Nephron progenitor cell (in vitro differentiated cells): ENCODE measurements at places on chromosomes 4 and X.

- no peak overlapping the region for H3K4me3 ChIP-seq
- no peaks in the 10 kb centered on the region for H3K36me3 ChIP-seq
- H3K27me3 ChIP-seq = peaks cover 3% of the 10 kb centered on the region
- H3K4me1 ChIP-seq = no peaks in the 10 kb centered on the region
- no peak for DNase-seq
Measured at GRCh38 chr4:87718217-87718835, 68.2 kb downstream of the DMP1 start.

GRCh38 chr4:186621959-186622553 lies 66.7 kb upstream of the MTNR1A start:
- no peak overlapping the region for H3K27ac ChIP-seq
- H3K4me3 ChIP-seq = no peak overlapping the region
- DNase-seq = no peak
- H3K4me1 ChIP-seq = no peaks in the 10 kb centered on the region

GRCh38 chr4:97279391-97279790 lies 863.9 kb downstream of the STPG2 start:
- no peak for DNase-seq
- H3K4me1 ChIP-seq = no peaks in the 10 kb centered on the region
- H3K27ac ChIP-seq = no peak overlapping the region

DNA sequence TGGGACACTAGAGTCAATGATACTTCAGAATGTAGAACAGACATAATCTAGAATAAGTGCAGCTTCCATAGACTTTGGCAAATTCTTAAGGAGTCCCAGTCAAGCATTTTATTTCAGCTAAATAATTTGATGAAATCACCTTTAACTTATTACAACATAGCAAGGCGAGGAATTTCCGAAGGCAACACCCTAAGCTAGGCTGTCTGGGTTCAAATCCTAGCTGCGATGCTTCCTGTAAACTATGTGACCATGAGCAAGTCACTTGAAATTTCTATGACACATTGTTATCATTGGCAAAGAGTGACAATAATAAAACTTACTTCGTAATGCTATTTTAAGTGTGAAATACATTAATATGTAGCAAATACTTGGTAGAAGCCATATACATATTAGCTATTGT lies 679.1 kb downstream of the DMD start:
- no peak overlapping the region for H3K27ac ChIP-seq
- no peak overlapping the region for H3K4me3 ChIP-seq
- no peak for DNase-seq
- no peaks in the 10 kb centered on the region for H3K36me3 ChIP-seq

- H3K4me3 ChIP-seq = no peak overlapping the region
- no peak overlapping the region for H3K27ac ChIP-seq
- H3K36me3 ChIP-seq = no peaks in the 10 kb centered on the region
Measured at GRCh38 chr4:82256718-82257117, 117.1 kb downstream of the HNRNPD start.

DNA sequence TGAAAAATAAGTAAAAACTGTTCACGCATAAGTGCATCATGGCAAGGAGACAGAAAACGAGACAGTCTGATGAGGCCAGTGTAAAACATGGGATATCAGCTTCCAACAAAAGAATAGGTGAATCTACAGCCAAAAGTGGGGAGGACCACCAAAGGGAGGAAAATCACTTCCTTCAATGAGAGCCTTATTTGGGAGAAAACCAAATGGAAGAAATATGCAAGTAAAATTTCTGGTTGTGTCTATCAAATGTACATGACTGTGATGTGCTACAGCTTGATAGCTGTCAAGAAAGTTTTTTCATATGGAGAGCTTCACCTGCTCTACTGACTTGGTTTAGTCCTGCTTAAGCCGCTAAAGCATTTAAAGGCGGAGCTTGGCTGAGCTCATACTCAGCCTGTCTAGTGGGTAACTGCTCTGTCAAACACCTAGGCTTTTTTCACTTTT lies 66.2 kb downstream of the MAGEA1 start:
- peaks cover 14% of the 10 kb centered on the region for H3K4me1 ChIP-seq
- H3K4me3 ChIP-seq = peak overlapping the region; percentile 81
- peaks cover 8% of the 10 kb centered on the region for H3K27me3 ChIP-seq
- no peak for DNase-seq
- H3K36me3 ChIP-seq = no peaks in the 10 kb centered on the region
- peak overlapping the region; percentile 97 for H3K27ac ChIP-seq

DNA sequence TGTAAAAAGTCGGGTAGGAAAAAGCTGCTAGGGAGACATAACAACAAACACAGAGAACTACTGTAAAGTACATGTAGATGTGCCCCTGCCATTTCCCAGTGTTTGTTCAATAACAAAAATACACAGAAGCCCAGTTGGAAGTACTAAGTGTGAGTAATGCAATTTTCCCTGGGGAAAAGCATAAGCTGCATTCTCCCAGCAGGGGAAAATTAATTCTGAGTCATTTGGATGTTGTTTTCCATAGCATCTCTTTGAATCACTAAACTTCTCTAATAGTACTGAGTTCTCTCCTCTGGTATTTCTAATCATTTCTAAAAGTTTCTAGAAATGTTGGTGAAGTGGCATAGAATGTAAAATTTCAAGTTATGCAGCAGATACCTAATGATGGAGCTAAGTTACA lies 1114.9 kb downstream of the C4orf33 start:
- H3K27ac ChIP-seq = no peak overlapping the region
- no peak for DNase-seq
- no peaks in the 10 kb centered on the region for H3K4me1 ChIP-seq
- H3K27me3 ChIP-seq = peaks cover 3% of the 10 kb centered on the region

DNA sequence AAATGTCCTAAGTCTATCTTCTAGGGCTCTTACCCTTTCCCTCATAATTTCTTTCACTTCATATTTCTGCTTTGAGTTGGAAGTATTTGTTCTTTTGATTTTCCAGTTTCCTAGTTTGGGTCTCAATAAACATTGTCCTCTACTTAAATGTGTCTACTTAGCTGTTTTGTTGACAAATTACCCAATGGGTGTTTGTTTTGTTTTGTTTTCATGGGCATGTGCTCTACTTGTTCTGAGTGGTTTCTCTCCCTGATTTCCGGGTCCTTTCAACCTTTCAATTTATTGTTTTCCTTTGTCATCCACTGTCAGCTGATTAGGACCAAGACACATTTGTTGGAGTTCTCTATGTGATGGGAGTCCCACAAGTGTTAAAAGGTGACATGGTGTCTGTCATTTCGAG lies 1181.4 kb downstream of the RPA4 start:
- peaks cover 3% of the 10 kb centered on the region for H3K36me3 ChIP-seq
- peak overlapping the region; percentile 44 for H3K27ac ChIP-seq
- H3K4me1 ChIP-seq = peaks cover 52% of the 10 kb centered on the region
- DNase-seq = no peak
- no peak overlapping the region for H3K4me3 ChIP-seq
- no peaks in the 10 kb centered on the region for H3K27me3 ChIP-seq

DNA sequence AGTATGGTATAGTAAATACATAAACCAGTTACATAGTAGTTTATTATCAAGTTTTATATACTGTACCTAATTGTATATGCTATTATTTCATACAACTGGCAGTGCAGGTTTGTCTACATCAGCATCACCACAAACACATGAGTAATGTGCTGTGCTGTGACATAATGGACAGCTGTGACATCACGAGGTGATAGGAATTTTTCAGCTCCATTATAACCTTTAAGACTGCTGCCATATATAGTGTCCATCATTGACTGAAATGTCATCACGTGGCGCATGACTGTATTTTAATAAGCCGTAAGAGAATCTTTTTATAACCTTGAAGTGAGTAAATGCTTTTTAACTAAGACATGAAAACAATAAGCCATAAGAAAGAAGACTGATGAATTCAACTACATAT lies 44.8 kb upstream of the ANK2 start:
- no peak for DNase-seq
- no peak overlapping the region for H3K4me3 ChIP-seq
- no peak overlapping the region for H3K27ac ChIP-seq
- no peaks in the 10 kb centered on the region for H3K27me3 ChIP-seq
- no peaks in the 10 kb centered on the region for H3K36me3 ChIP-seq

DNA sequence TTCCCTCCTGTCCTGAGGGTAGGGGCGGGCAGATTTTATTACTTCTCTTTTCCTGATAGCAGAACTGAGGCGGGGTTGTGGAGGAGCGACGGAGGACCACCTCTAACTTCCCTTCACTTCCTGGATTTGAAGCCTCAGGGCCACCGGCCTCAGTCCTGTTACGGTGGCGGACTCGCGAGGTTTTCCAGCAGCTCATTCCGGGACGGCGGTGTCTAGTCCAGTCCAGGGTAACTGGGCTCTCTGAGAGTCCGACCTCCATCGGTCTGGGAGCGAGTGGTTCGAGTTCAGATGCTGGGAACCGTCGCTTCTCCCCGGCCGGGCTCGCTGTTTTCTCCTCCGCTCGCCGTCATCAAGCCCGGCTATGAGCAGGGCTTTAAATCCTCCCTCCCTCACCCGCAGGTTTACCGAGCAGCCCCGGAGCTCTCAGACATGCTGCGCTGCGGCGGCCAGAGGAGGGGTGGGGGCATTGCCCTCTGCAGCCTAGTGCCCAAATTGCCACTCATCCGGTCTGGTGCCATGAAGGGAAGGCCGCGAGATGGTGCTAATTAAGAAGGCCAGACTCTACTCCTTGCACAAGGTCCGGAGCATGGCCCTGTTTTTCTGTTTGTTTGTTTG lies 23.3 kb downstream of the HAND2 start:
- peaks cover 100% of the 10 kb centered on the region for H3K27me3 ChIP-seq
- H3K36me3 ChIP-seq = no peaks in the 10 kb centered on the region
- H3K27ac ChIP-seq = no peak overlapping the region
- H3K4me3 ChIP-seq = peak overlapping the region; percentile 84
- DNase-seq = peak; percentile 42

DNA sequence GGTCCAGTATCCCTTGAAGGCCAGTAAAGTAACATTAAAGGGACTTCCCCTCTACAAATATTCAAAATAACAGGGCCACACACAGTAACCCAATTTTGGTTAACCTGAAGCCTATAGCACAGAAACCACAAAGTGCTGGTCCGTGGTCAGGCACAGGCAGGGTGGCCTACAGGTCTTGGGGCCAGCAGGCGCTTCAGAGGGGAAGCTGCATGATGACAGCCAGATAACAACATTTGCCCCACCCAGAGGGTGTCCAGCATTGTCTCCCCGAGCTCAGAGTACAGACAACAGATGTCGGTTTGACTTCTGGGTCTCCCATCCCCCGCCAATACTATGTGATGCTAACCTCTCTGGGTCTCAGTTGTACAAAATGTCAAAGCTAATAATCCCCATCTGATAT lies 51.1 kb downstream of the SH3KBP1 start:
- H3K27ac ChIP-seq = no peak overlapping the region
- no peak overlapping the region for H3K4me3 ChIP-seq
- H3K27me3 ChIP-seq = no peaks in the 10 kb centered on the region
- peaks cover 24% of the 10 kb centered on the region for H3K36me3 ChIP-seq
- no peak for DNase-seq

- H3K4me1 ChIP-seq = no peaks in the 10 kb centered on the region
- H3K36me3 ChIP-seq = no peaks in the 10 kb centered on the region
- H3K27me3 ChIP-seq = no peaks in the 10 kb centered on the region
- no peak overlapping the region for H3K27ac ChIP-seq
- no peak overlapping the region for H3K4me3 ChIP-seq
Measured at GRCh38 chrX:68249903-68250302, 183.4 kb downstream of the OPHN1 start.

DNA sequence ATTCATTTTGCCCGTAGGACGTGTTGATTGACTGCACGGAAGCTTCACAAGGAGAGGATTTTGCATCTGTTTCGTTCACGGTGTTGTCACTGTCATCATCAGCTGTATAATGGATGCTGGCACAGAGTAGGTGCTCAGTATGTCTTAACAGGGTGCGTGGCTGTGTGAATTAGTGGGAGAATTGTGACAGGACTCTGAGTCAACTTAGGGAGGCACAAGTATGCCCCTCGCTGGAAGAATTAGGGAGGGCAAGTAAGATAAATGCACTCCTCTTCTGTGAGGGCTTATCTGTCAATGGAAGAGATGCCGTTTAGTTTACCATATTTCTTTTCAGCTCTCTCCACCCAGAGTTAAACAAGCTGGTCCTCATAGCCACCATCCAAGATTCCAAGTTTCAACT lies 107.2 kb downstream of the TRIML1 start:
- no peak overlapping the region for H3K4me3 ChIP-seq
- H3K4me1 ChIP-seq = no peaks in the 10 kb centered on the region
- DNase-seq = no peak
- H3K27ac ChIP-seq = no peak overlapping the region

- no peak overlapping the region for H3K27ac ChIP-seq
- peaks cover 20% of the 10 kb centered on the region for H3K27me3 ChIP-seq
- no peaks in the 10 kb centered on the region for H3K36me3 ChIP-seq
- no peaks in the 10 kb centered on the region for H3K4me1 ChIP-seq
- DNase-seq = no peak
- no peak overlapping the region for H3K4me3 ChIP-seq
Measured at GRCh38 chr4:10336471-10336870, 120.8 kb downstream of the ZNF518B start.

DNA sequence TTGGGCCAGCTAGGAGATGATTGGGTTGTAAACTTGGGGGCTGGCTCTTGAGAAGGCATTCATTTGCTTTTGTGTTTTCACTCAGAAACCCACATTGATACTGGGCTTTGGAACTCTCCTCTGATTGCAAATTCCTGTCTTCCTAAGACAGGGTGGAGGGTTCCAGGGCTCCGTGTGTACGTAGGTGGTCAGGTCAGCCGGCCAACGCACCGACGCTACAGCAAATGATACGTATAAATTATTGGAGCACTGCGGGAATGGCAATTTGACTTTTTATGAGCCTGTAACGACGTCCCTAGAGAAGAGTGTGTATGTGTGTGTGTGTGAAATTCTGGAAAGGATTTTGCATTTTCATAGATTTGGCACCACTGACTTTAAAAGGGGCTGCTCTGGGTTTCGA lies 236.9 kb downstream of the SHOX start:
- H3K4me1 ChIP-seq = peaks cover 26% of the 10 kb centered on the region
- H3K27me3 ChIP-seq = peaks cover 6% of the 10 kb centered on the region
- no peak for DNase-seq
- no peak overlapping the region for H3K27ac ChIP-seq
- H3K36me3 ChIP-seq = no peaks in the 10 kb centered on the region
- peak overlapping the region; percentile 39 for H3K4me3 ChIP-seq

DNA sequence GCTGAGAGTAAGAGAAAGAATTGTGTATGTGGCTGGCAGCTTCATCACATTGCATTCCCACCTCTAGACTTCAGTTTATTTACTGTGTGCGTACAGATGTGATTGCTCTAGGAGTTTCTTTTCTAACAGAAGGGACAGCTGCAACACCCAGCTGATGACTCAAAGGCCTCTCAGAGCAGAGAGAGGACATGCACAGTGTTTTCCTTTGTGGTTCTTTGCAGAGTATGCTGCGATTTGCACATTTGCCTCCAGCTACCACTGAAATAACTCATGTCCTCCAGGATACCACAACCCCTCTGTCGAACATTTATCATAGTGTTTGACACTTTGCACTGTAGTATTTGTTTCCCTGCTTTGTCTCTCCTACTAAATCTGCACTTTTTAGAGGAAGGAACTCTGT lies 294.1 kb downstream of the STIM2 start:
- peaks cover 3% of the 10 kb centered on the region for H3K27me3 ChIP-seq
- H3K27ac ChIP-seq = no peak overlapping the region
- DNase-seq = no peak
- H3K36me3 ChIP-seq = no peaks in the 10 kb centered on the region
